T-helper 1 cell (primary cell): ENCODE measurements at places on chromosomes 13 and 19.

DNA sequence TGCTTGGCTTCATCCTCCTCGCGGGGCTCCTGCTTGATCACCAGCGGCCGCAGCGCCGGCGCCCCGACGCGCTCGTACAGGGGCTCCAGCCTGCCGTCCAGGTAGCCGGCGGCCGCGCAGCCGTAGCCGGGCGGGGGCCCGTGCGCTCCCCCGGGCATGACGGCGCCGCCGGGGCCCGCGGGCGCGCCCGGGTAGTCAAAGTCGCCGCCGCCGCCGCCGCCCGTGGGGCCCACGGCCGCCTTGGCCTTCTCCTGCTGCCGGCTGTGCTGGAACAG is 497 bp downstream of the CEBPA start:
- DNase-seq = no peak

DNA sequence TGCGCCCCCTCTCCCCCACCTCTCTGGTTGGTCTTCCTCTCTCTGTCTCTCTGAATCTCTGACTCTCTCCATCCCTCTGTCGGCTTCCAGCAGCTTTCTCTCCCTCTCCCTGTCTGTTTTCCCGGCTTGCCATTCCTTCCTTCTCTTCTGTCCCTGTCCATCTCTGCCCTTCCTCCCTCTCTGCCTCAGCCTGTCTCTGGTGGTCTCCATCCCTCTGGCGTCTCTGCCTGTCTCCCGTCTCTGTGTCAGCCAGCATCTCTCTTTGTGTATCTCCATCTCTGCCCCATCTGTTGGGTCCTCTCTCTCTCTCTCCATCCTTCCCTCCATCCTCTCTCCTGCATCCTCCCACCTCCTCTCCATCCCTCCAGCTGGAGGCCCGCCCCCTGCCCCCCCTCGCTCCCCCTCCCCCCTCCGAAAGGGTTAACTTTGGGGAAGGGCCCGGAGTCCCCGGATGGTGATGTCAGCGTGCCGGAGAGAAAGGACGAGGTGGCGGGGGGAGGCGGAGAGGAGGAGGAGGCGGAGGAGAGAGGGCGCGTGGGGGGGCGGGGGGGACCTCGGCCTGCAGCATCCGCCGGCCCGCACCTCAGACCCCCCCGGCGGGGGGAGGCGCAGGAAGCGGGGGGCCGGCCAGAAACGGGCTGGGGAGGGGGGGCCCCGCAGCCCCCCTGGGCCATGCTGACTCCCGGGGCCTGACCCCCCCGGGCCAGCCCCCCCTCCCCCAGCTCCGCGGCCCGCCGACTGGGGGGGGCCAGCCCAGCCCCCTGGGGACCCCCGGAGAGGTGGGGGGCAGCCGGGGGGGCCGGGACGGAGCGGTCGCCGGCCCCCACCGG is at the start of gene BRSK1:
Gene BRSK1 (plus strand): TSS at position 450 of the 830 bp plus-strand sequence. CDS start 446 bp downstream, outside the sequence.
- DNase-seq = peak; percentile 25

DNA sequence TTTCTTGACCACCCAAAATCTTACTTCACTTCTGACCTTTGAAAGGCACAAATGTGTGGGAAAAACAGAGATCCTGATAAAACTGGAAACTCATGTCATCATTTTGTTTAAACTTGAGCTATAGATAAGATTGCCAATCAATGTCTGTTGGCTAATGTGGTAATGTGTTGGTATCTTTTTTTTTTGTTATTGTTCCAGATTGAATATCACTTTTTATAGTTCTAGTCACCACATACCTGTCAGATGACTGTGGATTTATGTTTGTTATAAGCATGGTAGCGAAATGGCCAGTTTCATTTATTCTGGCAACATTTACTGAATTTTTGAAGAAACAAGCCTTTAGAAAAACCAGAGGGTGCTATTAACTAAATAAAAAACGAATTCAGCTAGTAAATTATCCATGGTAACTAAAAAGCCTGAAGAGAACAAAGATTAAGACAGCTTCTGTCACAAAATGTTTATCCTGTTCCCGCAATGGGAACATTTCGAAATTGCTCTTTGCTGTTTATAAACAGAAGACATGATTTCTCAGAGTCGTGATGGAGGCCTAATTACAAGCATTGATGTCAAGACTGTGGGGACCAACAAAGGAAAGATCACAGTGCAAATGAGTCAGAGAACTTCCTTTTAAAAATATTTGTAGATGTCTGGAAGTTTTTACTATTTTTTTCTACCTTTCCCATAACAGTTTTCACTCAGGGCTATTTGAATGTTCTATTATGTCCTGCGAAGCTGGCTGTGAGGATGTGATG is 82.9 kb upstream of the POSTN start:
- no peak for DNase-seq

- DNase-seq = no peak
Measured at GRCh38 chr19:55597501-55597921, 1.8 kb downstream of the FIZ1 start.

DNA sequence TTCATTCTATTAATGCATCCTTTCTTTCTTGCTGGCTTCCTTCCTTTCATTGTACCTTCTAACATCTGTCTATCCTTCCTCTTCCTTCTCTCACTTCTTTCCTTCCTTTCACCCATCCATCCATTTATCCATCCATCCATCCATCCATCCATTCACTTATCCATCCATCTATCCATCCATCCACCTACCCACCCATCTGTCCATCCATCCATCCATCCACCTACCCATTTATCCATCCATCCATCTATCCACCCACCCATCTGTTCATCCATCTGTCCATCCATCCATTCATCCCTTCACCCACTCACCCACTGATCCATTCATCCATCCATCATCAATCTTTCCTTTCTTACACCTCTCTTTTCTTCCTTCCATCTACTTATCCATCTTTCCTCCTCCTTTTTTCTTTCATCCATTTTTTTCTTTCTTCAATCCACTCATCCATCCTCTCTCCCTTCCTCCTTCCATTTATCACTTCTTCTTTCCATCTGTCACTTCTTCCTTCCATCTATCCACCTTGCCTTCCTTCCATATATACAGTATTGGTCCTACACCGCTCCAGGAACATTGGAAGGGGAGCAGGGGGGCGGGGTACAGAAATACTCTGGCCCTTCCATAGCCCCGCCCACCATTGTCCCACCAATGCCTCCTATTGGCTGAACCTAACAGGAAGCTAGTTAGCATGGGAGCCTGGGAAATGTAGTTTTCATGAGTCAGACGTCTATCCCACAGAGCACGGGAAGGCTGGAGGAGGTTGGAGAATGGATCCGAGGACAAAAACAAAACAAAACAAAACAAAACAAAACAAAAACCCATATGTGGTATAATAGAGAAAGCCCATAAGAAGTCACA is 45.9 kb downstream of the MBD3L1 start:
- no peak for DNase-seq

- no peak for DNase-seq
Measured at GRCh38 chr13:30314562-30314961, 7.2 kb upstream of the KATNAL1 start.

DNA sequence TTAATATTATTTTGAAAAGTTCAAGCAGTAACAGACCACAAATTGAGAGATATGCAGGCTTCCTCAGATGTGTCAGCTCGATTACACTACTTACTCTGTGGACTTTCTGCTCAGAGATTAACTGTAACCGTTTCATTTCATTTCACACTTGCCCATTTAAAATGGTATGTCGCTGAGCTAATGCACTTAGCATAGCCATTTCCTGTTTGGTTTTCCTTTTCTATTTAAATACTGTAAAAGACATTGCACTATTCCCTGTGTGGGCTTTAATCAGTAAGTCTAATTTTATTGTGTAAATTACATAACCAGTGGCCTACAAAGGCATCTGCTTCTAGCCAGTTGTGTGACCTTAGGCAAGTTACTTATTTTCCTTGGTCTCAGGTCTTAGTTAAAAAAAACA is 237.6 kb downstream of the LACC1 start:
- DNase-seq = no peak

DNA sequence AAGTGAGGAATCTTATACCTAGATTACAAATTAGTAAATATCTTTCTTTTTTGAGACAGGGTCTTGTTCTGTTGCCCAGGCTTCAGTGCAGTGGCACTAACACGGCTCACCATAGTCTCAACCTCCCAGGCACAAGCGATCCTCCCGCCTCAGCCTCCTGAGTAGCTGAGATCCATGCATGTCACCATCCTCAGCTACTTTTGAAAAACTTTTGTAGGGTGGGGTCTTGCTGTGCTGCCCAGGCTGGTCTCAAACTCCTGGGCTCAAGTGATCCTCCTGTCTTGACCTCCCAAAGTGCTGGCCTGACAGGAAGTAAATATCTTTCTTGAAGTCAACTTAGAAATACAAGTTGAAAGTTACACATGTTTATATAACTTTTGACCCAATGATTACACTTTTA is 20.0 kb upstream of the CEACAM20 start:
- DNase-seq = no peak

DNA sequence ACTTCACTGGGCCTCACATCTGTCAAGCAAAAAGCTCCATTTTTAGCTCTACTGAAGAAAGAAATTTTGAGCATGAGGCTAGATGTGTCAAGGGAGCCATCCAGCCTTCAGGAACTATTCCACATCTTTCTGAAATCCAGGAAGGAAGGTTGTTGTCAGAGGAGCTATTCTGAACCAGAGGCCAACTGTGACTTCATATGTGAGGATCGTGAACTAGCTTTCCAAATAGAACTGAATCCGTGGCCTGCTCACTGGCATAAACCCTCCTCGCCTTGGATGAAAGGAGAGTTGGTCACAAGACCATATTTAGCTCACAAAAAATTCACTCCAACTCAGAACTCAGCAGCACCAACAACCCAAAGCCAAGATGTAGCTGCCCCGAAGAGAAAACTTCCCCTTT is 195.8 kb downstream of the FOXO1 start:
- no peak for DNase-seq

GRCh38 chr19:49106648-49107135 is 7.5 kb upstream of the LIN7B start:
- peak; percentile 57 for DNase-seq

- no peak for DNase-seq
Measured at GRCh38 chr19:30621326-30621920, 249.2 kb downstream of the ZNF536 start.

GRCh38 chr19:49016067-49016839 is 638 bp downstream of the LHB start:
- DNase-seq = no peak

DNA sequence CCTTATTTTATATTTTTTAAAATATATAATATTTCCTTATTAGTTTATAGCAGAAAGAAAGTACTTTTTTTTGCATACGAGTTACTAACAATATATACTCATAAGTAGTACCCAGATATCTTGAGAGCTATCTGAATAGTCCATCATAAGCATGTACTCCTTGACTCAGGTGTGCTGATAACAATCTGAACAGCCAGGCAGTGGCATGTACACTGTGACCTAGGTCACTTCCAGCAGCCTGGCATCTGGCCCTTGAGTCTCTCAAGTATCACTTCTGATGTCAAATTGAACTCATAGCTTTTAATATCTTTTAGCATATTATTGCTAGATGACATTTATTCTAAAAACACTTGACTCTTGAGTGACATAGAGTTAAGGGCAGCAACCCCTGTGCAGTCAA is 1576.7 kb downstream of the SLITRK1 start:
- DNase-seq = no peak

DNA sequence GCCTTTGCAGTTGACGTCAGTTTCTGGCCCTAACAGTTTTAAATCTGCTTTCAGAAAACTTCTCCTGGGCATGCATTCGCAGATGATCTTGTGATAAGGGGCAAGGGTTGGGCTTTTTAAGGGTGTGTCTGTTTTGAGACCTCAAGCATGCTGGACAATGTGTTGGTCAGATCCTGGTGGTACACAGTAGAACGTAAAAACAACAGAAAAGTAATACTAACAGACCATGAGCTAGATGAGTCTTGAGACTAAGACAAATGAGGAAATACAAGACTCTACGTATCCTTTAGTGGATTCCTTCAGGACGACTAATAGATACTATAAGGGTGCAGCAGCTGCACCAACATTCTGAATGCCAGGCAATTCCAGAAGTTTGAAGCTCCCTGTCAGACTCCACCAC is 237.6 kb downstream of the DNAJC15 start:
- DNase-seq = no peak
